Activated CD4-positive, alpha-beta T cell treated with anti-CD3 and anti-CD28 coated beads, Interleukin-2, amount 50 U/mL, for 1 hour (primary cell): ENCODE measurements at places on chromosomes 7 and 10.

DNA sequence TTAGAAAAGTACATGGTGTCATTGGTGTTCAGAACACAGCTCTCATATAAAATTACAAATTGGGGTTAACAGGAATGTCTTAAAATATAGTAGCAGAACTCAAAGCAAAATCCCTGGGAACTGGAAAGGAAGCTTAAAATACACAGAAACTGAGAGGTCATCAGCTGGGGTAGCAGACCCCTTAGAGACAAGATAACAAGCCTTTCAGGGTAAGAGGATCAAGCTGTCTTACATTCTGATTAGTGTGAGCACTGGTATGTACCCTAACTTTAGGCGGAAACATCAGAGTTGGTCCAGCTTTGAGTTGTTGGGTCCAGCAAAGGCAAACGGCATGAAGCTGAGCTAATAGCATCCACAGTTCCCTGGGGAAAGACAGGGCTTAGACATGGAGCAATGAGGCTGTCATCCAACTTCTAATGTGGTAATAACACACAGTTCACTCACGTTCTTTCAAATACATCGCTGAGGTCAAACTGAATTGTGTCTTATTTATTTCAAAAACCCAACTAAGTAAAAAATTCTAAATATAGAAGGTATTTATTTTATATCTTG is 32.6 kb downstream of the ARHGAP21 start:
- no peak for DNase-seq

- DNase-seq: no peak
Measured at GRCh38 chr10:107915215-107915610, 750.7 kb upstream of the SORCS1 start.

DNA sequence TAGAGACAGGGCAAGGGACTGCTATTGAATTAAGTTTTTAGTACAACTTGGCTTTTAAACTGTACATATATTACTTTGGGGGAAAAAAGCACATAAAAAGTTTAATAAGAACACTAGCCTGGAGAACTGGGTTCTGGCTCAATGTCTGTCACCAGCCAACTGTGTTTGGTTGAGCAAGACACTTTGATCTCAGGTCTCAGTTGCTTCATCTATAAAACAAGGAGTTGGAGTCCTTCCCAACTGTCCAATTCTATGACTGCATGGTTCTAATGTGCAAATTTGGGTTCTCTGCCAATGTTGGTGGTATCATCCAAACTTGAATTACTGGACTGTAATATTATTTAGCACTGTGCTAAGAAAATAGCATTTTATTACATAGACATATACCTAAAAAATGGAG is 50.3 kb downstream of the ATXN7L1 start:
- DNase-seq: no peak

- peak; percentile 19 for DNase-seq
Measured at GRCh38 chr7:75639071-75639885, 99.5 kb downstream of the HIP1 start.

GRCh38 chr7:95267754-95268153 is 56.6 kb downstream of the PON1 start:
- DNase-seq: no peak

- no peak for DNase-seq
Measured at GRCh38 chr7:51647486-51647885, 330.9 kb upstream of the COBL start.

GRCh38 chr10:73888514-73888913 is 14.2 kb upstream of the CAMK2G start:
- DNase-seq: no peak

GRCh38 chr10:79434821-79435251 is 10.6 kb downstream of the ZCCHC24 start:
- DNase-seq: no peak

- DNase-seq: no peak
Measured at GRCh38 chr10:93346694-93347093, 135.4 kb downstream of the MYOF start.

DNA sequence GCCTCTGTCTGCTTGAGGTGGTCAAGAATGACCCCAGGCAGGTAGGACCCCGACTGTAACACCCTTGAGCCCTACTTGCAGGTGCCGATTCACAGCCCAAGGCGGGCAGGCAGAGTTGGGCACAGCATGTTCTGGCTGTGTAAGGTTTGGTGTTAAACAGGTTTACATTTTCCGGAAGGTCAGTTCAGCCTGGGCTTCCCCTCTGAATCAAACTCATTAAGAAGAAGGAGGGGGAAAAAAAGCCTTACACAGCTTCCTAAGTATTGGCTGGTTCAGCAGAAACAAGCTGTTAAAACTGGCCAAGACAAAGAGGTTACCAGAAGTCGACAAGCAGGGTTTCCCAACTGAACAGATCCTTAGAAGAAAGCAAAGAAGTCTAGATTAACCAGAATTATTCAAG is 132.7 kb downstream of the PRPF18 start:
- no peak for DNase-seq

DNA sequence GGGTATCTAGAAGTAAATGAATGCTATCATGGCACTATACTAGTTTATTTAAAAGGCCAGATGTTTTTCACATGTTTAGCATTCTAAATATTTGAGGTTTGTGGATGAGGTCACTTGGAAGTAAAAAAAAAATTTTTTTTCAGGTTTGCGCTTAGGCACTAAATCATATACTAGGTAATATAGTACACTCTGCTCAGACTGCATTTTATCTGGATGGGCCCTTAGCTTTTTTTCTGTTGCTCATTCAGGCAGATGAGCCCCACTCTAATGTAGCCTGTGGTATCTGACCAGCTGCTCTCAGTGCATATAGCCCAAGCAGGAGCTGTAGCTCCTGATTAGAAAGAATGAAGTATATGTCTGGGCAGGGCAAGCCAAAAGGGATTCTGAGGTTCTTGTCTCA is 210.1 kb downstream of the AUTS2 start:
- no peak for DNase-seq

DNA sequence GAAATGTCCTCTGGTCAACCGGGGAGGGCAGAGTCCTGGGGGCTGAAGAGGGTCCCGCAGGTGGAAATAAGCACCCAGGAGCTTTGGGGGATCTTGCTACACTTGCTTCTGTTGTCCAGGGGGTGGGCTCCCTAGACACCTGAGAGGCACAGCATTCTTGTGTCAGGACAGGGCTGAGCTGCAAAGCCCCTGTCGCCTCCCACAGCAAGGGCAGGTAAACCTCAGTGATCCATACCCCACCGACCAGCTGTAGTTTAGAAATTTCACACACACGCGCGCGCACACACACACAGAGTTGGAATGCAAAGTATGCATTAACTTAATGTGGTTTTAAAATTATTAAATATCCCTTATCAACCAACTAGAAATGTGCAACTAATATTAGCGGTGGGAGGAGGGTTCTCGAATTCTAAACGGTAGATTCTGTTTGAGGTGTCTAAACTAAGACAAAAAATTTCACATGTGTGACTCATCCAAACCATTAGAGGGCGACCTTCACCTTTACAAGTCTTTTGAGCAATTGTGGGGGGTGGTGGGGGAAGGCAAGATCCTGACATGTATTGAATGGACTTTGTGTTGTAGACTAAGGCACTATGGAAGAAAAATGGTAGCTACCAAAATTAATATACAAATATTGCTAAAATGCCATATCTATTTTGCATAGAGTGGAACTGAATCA is 34.3 kb upstream of the PTF1A start:
- DNase-seq: no peak

DNA sequence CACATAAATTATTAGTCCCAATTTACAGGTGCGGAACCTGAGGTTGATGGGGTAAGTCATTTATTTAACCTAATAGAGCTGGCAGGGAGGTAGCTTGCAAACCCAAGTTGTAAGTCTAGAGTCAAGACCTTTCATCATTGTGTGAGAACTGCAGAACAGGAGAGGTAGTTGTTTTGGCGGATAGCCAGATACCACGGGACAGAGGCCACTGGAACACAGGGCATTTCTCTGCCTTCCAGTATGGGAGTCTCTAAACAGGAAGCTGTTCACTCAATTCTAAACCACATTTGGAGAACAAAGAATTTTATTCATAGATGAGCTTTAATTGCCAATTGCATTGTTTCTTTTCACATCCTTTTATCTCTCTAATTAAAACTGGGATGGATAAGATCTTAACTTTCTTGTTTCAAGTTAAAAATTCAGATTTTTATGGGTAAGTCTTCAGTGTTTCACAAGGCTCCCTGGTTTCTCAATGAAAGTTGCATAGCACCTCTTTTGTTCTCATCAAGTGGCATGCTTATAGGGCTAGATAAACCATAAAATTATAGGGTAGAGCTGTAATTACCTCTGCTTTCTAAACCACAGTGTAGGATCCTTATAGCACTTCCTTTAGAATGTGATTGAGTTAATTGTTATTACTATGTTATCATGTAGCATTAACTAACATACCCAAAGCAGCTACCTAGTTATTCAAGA is 489.0 kb downstream of the GATA3 start:
- DNase-seq: no peak

- DNase-seq: no peak
Measured at GRCh38 chr10:104040382-104040781, 45.3 kb downstream of the COL17A1 start.

GRCh38 chr10:125936331-125936730 is 40.0 kb downstream of the FANK1 start:
- DNase-seq: no peak

DNA sequence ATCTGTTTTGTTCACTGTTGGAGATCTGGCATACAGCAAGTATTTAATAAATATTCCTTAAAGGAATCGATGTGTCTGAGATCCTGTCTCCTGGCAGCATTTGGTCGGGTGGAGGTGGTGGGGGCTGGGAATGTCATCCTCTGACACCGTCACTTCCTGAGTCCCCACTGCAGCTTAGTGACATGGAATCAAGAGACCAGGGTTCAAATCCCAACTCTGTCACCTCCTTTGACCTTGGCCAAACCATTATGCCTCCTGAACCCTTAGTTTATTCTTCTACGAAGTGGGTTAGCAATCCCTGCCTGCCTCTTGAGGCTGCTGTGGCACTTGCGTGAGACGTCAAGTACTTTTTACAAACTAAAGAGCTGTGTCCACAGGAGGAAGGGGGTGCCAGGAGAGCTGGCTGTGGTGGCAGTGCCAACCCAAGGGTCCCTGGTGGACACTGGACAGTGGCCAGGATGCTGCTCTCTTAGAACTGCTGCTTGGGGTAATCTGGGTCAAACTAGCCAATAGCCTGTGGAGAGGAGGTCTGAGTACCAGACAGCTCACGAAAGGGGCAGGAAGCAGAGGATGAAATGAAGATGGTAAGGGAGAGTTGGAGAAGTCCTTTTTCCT is 8.0 kb upstream of the ZMIZ1 start:
- no peak for DNase-seq

DNA sequence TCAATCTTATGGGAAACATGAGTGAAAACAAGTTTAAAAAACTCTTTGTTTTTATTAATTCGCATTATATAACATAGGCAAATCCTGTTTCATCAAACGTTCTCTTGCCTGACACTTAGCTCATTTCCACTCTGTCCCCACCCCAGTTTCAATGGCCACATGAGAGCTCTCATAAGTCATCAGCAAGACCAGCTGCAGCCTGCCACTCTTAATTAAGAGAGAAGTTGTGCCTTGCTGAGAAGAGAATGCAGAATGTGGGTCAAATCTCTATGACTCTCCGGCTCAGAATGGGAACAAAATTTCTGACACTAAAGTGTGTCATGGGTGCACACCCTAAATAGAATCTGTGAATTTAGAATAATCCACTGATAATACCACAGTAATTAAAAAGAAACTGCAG is 39.6 kb downstream of the ASAH2 start:
- no peak for DNase-seq

DNA sequence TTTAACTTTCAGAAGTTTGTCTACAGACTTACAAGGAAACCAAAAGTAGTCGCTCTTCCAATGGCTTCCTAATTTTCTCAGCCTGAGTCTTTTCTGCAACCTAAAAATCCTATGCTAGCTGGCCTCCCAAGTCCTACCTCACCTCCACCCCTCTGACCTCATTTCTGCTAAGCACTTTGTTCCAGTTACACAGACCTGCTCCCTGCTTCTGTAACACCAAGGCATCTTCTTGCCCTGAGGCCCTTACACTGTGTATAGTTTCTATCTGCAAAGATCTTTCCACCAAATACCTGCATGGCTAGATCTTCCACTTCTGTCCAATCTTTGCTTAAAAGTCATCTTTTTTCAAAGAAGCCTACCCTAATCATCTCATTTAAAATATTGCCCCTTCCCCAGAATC is 1.9 kb upstream of the SNX13 start:
- DNase-seq: no peak

DNA sequence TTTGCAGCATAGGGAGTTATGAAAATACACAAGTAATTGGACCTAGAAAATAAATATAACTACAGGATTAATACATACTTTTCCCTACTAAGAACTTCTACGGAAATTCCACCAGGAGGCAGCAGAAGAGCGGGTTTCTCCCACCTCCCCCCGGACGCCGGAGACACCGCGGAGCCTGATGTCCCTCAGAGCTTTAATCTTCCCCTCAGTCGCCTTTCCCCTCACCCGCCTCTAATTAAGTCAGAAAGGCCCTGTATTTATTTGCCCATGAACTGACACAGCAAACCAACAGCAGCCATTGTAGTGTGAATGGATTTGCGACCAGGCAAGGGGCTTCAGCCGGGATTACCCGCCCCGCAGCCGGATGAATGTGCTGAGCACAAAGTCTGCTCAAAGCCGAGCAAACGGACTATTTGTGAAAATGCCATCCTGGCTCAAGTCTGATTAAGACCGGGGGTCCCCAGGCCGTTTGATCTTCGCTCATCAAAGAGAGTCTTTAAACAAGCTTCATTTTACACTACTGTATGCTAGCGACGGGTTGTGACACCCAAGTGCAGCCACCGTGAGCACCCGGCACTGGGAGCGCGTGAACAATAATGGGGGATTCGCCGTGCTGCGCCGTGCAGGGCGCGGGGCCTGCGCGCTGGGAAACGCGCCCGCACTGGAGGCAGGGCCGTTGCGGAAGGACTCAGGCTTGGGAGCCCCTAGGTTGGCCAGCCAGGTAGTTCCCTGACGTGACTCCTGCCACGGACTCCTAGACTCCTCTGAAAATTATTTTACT is 5.6 kb upstream of the DKK1 start:
- DNase-seq: no peak

DNA sequence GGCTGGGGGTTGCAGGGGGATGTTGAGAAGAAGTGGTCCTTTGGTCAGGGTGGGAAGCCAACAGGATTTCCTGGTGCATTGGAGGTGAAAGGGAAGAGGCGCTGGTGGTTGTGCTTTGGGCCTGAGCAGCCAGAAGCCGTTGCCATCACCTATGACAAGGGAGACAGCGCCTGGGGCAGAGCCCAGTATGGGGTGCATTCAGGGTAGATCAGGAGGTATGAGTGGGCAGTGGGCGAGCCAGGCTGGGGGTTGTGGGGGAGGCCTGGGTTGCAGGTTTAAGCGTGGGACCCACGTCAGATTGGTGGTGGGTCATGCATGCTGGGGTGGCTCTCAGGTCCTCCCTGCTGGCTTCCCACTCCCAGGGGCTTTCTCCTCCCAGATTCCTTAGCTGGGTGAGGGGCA is 6.3 kb upstream of the PILRB start:
- DNase-seq: no peak

DNA sequence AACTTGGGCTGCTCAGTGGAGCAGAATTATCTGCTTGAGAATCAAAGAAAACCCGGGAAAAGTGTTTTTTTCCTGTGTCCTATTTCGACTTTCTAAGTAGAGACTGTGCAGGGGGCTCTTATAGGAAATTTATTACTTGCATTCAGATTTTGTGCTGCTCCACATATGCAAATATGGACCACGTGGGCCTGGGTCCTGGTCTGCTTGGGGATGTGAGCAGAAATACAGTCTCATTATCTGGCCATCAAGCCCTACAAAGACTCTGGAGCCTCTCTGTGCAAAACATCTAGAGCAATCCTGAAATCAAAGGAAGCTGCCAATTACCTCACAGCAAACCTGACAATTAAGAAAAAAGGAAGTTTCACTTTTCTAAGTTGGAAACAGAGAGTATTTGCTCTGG is 216.9 kb downstream of the LRMDA start:
- no peak for DNase-seq
